ENCODE measurements at places on chromosomes 16 and 17.

DNA sequence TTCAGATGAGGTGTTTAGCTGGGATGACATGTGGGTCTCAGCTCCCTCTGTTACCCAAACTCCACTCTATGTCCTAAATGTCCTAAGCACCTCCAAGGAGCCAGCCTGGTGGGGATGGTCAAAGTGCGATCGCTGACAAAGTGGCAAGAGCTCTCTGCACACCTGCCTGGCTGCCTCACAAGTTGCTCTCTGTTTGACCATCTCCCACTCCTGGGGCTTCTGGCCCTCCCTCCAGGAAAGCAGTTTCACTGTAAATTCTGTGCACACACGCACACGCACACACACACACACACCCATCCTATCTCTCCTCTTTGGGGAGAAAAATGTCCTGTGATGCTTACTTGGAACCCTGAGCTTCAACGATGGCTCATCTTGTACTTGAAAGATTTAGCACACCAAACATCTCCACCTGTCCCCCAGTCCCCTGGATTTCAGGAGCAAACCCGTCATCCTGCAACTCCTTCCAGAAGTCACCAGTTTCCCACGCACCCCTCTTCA, 1.7 kb downstream of the PITPNA start:
- DNase-seq: no peak

- DNase-seq: no peak
Observed at GRCh38 chr16:67718668-67719047, 458 bp downstream of the GFOD2 start.

DNA sequence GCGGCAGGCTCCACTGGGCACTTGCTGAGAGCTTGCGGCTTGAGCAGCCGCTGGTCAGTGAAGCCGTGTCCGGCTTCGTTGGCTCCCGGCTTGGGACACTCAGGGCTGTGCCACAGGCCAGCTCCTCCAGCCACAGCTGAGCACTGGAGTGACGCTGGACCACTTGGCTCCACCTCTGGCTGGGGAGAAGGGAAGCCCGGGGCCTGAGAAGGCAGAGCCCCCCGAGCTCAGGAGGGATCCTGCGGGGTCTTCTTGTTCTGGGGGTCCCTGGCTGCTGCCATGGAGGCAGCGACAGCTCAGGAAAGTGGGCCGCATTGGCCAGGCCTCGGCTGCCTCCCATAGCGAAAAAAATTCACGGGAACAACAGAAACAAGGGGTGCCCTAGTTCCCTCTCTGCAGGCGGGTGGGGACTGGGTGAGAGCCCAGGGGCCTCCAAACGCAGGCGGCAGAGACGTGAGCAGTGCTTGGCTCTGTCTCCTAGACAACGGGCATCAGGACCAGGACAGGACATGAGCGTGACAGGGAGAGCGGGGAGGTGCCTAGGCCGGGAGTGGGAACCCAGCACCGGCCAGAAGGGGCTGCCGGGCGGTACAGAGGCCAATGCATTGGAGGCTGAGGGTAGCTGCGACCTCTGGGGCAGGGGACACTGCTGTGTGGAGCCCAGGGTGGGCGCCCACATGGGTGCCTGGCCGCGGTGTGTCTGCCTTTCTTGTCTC, 37.7 kb downstream of the SLC7A5 start:
- DNase-seq: no peak

- no peak for DNase-seq
Observed at GRCh38 chr17:48883171-48883570, 9.4 kb upstream of the ATP5MC1 start.

DNA sequence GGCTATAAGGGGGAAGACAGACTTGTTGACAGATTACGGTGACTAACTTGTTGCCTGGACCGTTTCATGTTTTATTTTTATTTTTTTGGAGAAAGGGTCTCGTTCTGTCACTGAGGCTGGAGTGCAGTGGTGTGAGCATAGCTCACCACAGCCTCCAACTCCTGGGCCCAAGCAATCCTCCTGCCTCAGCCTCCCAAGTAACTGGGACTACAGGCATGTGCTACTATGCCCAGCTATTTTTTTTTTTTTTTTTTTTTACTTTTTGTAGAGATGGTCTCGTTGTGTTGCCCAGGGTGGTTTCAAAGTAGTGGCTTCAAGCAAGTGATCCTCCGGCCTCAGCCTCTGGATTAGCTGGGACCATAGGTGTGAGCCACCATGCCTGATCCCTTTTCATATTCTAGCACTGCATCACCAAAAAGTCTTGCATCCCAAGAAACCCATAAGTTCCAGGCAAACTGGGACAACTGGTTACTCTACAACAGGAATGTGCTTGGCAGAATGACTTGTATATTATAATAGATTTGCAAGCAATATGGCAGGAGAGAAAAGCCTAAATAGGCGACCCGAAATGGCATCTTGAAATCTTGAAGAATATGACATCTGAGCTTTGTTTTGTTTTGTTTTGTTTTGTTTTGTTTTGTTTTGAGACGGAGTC, 2.2 kb upstream of the WDR59 start:
- DNase-seq: no peak

DNA sequence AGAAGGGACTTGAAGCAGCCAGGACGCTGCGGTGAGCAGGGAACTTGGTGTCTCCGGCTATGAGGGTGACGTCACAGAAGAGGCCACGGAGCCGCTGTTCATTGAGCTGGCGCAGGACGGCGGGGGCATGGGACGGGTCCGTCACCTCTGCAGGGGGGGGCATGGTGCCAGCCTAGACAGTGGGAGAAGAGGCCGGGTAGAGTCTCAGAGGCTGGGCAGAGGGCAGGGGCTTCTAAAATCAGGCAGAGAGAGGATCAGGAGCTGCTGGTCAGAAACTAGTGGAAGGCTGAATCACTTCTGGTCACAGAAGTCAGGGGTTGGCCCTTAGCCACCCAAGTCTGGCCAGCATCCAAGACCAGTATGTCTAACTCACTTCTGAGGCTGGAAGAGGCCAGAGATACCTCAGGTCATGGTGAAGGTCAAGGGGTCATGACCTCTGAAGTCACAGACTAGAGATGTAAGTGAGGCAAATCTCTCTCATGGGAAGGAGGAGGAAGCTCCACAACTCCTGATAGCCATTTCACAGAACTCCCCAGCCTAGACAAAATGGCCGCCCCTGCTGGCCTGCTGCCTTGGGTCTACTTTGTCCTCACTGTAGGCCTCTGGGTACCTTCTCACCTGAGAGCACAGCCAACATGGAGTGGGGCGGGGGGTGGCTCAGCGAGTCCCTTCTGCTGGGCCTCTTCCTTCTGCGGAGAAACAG, 12.6 kb downstream of the ZBTB4 start:
- DNase-seq: no peak
